Activated CD4-positive, alpha-beta memory T cell treated with anti-CD3 and anti-CD28 coated beads, Interleukin-2, amount 10 ng/mL, durations not matched to agents 7 days and 5 days (primary cell): ENCODE measurements at places on chromosomes 11 and 22. TPM values are rescaled to one million over a fixed set of nuclear protein-coding genes. Genes with fewer than 3 reads are reported as not detected.

The NXPE4 gene
- not detected for total RNA-seq

The MUC6 gene
- not detected for total RNA-seq

The OR51B5 gene
- not detected for total RNA-seq

The CRYBA4 gene
- total RNA-seq, result 0.48 TPM

The IFTAP gene
- 0.75 TPM for total RNA-seq

The RIMBP3C gene
- 0.33 TPM for total RNA-seq

The PATE2 gene
- not detected for total RNA-seq

The RAB38 gene
- 1.5 TPM for total RNA-seq

The NPAS4 gene
- not detected for total RNA-seq

The OR51E2 gene
- not detected for total RNA-seq

The KCNC1 gene
- not detected for total RNA-seq

The FAM111B gene
- 47.2 TPM for total RNA-seq

The WNT7B gene
- not detected for total RNA-seq

The LRRC10B gene
- total RNA-seq, result 0.13 TPM

The CAVIN3 gene
- 12.1 TPM for total RNA-seq

The C11orf97 gene
- total RNA-seq, result not detected

The CASP12 gene
- total RNA-seq, result 0.83 TPM

The ZNF74 gene
- total RNA-seq, result 6.2 TPM

The MUC5AC gene
- not detected for total RNA-seq

The OR8B3 gene
- not detected for total RNA-seq

The CADM1 gene
- total RNA-seq, result 1.7 TPM

The IGSF9B gene
- total RNA-seq, result 66.2 TPM

The HEPHL1 gene
- total RNA-seq, result not detected

The XKR3 gene
- not detected for total RNA-seq

The GAL gene
- not detected for total RNA-seq

The EXT2 gene
- 24.5 TPM for total RNA-seq

The OR8H2 gene
- total RNA-seq, result not detected

The MRGPRF gene
- total RNA-seq, result not detected

The SMC1B gene
- total RNA-seq, result 0.50 TPM

The NNMT gene
- not detected for total RNA-seq

The HOATZ gene
- not detected for total RNA-seq
